ENCODE measurements at places on chromosomes 6 and 20. TPM values are rescaled to one million over a fixed set of nuclear protein-coding genes. Genes with fewer than 3 reads are reported as not detected.

NRSN2 gene
- 13.2 TPM for total RNA-seq

ZC2HC1B gene
- total RNA-seq = not detected

DNA sequence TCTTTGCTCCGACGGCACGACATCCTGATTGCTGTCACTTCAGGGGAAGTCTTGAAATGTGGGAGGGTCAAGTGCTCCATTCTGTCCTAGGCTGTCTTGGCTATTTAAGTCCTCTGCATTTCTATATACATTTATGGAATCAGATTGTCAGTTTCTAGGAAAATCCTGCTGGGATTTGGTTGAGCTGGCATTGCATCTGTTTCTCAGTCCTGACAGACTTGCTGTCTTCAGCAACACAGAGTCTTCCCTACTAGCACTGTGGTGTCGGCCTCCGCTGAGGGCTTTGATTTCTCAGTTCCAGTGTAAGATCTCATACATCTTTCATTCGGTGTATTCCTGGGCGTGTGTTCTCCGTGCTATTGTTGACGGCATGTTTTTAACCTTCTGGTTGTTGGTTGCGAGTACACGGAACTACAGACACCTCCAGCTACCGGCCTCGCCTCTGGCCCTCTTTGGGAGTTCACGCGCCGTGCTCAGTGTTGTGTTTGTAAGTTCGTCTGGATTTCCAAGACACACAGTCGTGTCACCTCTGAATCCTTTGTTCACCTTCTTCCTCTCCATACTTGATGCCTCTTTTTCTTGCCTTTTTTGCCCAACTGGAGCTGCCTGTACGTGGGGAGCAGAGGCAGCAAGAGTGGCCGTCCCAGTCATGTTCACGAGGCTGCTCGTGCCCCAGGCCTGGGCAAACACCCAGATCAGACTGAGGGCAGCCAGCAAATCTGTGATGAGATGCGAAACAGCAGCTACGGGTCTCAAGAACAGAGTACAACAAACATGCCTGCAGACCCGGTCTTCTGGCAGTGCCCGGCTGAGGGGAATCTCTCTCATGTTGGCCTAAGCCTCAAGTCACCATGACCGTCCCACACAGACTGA is 92.8 kb downstream of the TAF4 start:
- no peak overlapping the region for H3K4me3 ChIP-seq
- peaks cover 35% of the 10 kb centered on the region for H3K36me3 ChIP-seq
- no peaks in the 10 kb centered on the region for H3K27me3 ChIP-seq
- DNase-seq = no peak
- H3K4me1 ChIP-seq = no peaks in the 10 kb centered on the region

DNA sequence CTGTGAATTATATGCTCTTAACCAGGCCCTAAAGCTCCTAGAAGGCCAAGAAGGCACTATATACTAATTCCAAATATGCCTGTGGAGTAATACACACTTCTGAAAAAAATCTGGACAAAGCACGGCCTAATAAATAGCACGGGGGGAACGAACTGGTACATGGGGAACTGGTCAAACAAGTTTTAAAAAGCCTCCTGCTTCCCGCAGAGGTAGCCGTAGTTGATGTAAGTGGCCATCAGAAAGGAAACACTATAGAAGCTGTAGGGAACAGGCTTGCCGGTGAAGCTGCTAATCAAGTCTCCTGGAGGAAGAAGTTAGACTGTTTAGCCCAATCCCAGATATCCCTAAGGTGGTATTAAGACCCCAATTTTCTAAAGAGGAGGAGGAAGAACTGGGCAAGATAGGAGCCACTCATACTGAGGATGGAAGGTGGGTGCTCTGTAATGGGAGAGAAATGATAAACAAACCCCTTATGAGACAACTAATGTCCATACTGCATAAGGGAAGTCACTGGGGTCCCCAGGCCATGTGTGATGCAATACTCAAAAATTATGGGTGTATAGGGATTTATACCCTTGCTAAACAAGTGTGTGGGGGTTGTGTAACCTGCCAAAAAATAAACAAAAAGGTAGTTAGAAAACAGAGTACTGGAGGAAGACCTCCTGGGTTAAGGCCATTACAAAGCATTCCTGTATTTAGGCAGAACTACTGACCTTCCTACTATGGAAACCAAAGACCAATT is 27.1 kb upstream of the ZNF318 start:
- no peak for DNase-seq
- H3K36me3 ChIP-seq = no peaks in the 10 kb centered on the region
- no peak overlapping the region for H3K27ac ChIP-seq
- 0 out of 2 replicates have a peak, but pooled peaks cover 4% of the 10 kb centered on the region for H3K27me3 ChIP-seq

DNA sequence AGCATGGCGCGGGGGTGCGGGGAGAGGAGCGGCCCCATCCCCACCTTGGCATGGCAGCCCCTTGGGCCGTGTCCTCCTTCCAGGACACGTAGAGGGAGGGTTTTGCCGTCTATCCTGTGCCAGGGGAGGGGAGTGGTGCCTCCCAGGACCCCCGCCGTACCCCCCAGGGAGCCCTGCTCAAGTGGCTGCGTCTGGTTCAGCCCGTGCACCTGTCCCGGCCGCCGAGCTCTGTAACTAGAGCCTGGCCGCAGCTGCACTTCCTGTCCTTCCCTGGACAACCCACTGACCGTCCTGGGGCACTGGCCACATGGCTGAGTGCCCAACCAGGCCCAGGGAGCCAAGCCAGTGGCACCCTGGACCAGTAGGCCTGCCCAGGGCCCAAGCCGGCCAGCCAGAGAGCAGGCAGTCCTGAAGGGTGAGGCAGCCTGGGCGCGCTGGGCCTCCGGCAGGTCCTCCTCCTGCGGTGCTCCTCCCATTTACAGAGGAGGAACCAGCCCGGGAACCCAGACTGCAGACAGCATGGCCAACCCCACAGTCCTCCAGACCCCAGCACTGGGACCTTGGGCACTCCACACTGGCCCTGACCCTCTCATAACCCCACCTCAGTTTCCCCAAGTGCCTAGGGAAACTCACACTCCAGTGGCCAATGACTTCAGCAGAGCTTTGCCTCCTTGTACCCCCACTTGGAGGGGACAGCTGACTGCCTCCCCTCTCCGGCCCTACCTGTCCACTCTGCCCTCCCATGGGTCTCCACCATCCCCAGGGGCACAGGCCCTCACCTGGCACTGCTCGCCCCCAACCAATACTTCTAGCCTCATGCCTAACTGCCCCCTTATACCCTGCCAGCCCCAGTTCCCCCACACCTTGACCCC is 8.7 kb downstream of the LAMA5 start:
- H3K27me3 ChIP-seq = no peaks in the 10 kb centered on the region
- peaks cover 80% of the 10 kb centered on the region for H3K4me1 ChIP-seq
- H3K4me3 ChIP-seq = no peak overlapping the region
- peak; percentile 91 for DNase-seq
- peak overlapping the region; percentile 59 for H3K27ac ChIP-seq

DNA sequence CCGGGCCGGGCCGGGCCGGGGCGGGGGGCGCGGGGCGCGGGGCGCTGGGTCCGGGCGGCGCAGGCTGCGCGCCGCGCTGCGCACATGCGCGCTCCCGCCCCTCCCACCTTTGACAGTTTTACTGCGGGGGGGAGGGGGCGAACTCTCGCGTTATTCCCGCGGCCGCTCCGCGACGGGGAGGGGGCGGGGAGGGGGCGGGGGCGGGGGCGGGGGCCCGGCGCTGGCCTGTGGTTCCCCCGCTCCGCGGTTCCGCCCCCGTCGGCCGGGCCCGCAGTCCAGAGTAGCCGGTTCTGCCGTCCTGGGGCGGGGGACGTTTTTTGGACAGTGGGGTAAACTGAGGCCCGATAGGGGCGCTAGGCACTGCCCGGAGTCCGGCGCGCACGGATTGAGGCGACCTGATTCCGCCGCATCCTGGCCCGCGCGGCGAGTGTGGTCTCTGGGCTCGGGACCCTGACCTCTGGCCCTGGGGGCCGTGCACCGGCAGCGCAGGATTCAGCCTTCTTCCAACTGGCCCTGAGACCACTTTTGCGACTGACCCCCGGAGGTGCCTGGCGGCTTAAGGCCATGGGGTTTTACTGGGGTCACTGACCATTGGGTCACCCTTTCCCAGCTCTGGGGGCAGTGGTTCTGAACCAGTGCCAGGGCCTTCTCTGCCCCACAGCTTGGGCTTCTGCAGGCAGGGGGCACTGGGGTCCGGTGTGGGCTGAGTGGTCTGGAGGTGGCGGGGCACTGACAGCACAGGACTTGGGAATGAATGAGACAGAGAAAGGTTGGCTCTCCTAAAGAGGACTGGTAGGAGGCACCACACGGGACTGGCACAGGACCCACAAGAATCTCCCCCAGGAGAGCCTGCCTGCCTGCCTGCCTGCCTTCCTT is at the start of gene ZNF512B:
Gene ZNF512B, minus strand, starts transcription at position 93 of the 876 bp plus-strand sequence. CDS start 1,980 bp downstream, outside the sequence.
- H3K27ac ChIP-seq = no peak within 1 kb of the TSS
- peaks cover 5% of the 10 kb centered on the region for H3K27me3 ChIP-seq
- H3K4me3 ChIP-seq = peak within 1 kb of the TSS; percentile 59
- peaks cover 8% of the 10 kb centered on the region for H3K4me1 ChIP-seq
- peak; percentile 79 for DNase-seq

DNA sequence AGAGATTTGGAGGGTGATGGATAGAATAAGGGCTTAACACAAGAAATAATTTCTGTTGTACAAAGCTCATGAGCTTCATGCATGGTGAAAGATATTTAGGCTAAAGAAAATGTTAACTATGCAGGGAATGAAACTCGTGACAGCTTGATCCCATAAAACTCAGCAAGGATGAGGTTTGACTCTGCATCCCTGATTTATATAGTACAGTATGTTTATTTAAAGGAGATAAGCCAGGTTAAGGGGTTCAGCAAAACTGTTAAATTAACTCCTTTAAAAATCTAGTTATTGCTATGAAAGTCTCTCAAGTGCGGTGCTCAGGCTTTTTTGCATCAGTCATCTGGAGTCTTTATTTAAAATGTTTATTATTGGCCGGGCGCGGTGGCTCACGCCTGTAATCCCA is 326.4 kb downstream of the LAMA2 start:
- DNase-seq = no peak
- no peak overlapping the region for H3K27ac ChIP-seq

GRCh38 chr20:62702013-62702300 is 6.7 kb upstream of the NTSR1 start:
- peaks cover 14% of the 10 kb centered on the region for H3K4me1 ChIP-seq
- H3K36me3 ChIP-seq = no peaks in the 10 kb centered on the region
- H3K4me3 ChIP-seq = no peak overlapping the region
- no peak overlapping the region for H3K27ac ChIP-seq
- DNase-seq = no peak
- H3K27me3 ChIP-seq = peaks cover 57% of the 10 kb centered on the region

Measured in SJCRH30 (cell line).